Tibial nerve (tissue), 4 donors: ENCODE measurements at places on chromosomes 4 and X. TPM values are rescaled to one million over a fixed set of nuclear protein-coding genes. Genes with fewer than 3 reads are reported as not detected.

FRMPD3 gene
- not detected for total RNA-seq

KIF4A gene
- total RNA-seq = 0.59 TPM

TMPRSS11A gene
- not detected for total RNA-seq

EVC2 gene
- 26.7 TPM for total RNA-seq

SLC2A9 gene
- 6.0 TPM for total RNA-seq

RBMX gene
- 203 TPM for total RNA-seq

DNA sequence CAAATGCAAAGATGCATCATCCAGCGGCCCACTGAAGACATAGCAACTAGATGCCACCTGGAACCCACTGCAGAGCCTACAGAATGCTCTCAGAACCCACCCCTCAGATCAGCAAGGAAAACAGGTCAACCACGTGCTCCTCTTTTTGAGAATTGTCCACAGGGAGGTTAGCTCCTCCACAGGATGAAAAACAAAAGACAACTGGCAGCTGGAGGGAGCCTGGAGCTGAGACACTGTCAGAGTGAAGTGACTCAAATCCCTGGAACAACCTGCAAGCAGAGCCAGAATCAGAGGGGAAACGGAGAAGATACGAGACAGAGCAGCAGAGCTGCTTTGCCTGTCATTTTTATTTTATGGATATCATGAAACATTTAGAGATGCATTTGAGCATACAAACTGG, 277.6 kb downstream of the GASK1B start:
- no peak for DNase-seq

DNA sequence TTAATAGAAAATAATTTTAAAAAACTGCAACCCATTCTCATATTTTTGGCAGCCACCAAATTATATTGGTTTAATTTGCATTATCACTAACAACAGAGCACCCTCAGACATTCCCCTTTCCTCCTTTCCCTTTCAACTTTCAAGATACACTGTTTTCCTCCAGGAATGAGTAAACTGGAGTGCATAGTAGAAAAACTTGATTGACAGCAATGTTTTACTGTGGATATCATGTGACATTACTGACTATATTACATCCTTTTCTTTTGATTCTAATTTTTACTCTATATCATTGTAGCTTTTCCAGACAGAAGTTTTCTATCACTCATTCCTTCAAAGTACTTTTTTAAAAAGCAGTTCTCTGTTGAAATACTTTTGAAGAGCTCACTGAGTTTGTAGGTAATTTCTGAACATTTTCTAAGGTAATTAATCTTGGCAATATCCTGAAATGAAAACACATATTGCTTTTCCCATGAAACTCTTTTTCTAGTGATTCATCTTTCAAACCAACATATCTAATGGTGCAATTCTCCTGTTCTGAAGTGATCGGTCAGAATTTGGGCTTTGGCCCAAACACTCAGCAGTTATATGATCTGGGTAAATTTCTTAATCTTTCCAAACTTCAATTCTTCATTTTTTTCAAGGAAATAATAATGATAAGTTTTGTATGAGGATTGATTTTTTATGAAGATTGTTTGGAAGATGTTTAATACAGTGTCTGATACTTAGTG, 920.4 kb upstream of the EPHA5 start:
- DNase-seq = no peak

DNA sequence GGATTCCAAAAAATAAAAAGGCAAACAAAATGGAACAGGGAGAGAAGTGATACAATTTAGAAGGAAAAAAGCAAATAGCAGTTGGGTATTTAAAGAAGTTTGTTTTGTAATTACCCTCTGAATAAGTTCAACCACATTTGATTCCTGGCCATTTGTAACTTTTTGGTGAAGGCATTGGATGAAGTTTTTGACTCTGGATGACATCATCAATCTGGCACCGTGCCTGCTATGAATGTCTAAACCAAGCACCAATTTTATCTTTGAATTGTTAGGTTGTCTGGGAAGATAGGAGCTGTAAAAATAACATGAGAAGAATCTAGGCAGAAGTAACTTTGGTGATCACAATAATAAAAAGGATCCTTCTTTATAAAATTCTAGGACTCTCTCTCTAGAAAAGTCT, 29.5 kb downstream of the TMPRSS11A start:
- DNase-seq = no peak

DNA sequence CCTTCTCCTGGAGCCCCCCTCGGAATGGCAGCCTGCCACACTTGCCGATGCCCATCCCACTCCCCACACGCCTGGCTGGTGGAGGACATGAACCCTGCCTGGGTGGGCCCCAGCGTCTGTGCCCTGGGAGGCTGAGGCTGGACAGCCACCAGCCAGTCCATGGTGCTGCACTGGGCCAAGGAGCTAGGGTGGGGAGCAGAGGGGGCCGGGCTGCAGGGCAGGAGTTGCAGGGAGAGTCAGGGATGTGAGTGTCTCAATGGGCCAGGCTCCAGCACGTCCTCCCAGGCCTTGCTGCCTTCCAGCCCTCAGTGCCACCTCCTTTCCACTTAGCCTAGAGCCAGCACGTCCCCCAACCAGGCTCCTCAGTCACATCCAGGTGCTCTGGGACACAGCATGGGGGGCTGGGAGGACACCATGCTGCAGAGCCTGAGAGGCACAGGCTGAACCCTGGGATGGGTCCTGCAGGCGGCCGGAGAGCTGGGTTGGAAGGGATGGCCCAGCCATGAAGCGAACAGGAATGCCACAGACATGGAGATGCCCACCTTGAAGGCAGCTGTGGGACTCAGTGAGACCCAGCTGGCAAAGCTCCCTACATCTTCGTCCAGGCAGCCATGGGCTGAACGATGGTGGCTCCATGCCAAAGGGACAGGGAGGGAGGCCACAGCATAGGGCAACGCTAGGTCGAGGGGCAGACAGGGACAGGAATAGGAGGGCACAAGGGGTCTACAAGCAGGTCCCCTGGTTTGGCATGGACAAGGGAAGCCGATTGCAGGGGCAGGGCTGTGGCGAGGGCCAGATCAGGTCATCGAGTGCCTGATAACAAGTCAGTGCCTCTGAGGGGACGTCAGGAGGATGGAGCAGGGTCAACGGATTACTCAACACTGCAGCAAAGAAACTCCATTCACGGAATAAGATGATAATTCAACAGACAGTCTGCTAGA, 30.1 kb upstream of the MXD4 start:
- peak; percentile 8 for DNase-seq

DNA sequence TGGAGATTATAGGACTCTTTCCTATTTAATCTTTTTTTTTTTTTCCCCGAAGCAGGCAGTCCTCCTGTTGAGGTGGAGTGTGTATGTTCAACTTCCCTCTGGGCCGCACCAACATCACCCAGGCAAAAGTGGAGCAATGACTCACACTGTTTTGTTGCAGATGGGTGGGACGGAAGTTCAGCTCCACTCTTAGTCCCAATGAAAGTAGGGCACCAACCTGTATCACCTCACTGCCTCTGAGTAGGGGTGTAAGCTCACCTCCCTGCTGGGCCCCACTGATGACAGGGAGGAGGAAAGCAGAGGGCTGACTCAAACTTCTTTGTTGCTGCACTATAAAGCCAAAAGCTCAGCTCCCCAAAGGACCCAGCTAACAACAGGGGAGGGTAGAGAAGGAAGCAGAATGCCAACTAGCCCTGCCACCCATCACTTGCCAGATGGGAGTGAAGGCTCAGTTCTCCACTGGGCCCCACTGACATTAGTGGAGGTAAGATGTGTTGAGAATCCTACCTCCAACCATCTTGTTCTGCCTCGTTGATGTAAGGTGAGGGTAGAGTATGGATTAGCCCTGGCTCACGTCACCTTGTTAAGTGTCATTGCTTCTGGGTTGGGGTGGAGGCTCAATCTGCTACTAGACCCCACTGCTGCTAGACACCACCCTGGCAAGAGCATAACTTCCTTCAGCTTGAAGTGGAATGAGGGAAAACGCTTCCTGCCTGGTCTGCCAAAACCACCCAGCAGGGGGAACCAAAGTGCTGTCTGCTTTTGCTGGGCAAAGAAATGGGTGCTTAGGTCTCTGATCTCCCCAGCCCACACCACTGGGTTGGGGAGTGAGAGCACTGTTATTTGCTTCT, 14.1 kb downstream of the RPS6KA3 start:
- no peak for DNase-seq

DNA sequence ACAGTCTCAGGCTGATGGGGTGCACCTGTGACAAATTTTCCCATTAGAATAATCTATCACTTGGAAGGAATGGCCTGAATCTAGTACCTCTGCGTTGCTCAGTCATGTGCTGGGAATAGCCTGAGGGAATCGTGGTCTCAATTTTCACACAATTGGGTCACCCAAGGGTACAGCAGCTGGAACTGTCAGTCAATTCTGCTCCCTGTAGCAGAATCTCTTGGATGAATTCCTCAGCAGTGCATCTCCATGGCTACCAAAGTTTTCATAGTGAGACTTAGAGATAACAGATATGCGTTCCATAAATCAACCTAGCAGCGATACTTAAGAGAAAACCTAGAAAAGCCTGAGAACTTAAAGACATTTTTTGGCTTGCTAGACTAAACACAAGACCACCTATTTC, 288.7 kb upstream of the CTSO start:
- DNase-seq = no peak

GRCh38 chr4:186557061-186557460, 1.7 kb upstream of the MTNR1A start:
- no peak for DNase-seq

- no peak for DNase-seq
Observed at GRCh38 chr4:13355111-13355880, 128.8 kb downstream of the RAB28 start.

GRCh38 chr4:76896614-76897535, 1.1 kb downstream of the SOWAHB start:
- DNase-seq = no peak

DNA sequence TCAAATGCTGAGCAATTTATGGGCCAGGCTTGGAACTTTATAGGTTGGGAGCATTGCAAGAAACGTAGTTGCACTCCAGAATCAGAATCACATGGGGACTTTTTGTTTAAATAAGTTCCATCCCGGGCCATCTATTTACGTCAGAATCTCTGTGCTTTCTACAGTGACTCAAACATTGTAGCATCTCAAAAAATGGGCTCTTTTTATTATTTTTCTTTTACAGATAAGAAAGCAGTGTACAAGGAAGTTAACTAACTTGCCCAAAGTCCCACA, 10.2 kb downstream of the CC2D2A start:
- DNase-seq = no peak

DNA sequence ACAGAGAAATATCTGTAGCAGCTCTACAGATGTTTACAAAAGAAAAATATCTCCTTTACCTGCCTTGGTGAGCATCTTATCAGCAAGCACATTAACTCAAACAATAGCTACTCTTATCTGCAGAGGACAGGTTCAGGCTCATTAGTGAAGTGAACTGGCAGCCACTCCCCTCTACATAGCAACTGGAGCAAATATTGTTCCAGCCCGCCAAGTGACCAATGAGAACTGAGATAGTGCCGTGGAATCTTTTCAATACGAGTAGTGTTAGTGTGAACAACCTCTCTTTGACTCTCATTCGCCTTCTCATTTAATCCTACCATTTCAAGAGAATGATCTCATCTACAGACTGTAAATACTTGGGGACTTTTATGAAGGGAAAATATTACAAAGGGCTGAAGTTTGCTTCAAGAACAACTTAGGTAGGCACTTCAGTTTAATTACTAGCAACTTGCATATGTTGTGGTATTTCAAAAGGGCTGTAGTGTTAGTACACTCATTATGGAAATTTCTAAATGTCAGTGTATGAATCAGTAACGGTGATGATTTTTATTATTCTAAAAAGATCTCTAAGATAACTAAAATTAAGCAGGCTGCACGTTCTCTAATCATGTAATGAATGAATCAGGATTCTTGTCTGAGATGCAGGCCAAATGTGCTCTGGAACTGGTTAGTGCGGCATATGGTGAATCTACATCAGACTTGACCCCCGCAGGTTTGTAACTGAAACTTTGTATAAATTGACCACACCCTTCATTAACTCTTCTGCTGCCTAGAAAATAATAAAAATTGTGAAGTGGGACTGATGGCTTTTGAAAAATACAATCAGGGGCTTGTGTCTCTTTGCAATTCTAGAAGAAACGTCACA, 72.4 kb downstream of the PALLD start:
- DNase-seq = no peak

GRCh38 chr4:54942721-54943120, 182.7 kb downstream of the KDR start:
- DNase-seq = no peak

GRCh38 chrX:74249963-74250362, 54.0 kb upstream of the ZCCHC13 start:
- no peak for DNase-seq

DNA sequence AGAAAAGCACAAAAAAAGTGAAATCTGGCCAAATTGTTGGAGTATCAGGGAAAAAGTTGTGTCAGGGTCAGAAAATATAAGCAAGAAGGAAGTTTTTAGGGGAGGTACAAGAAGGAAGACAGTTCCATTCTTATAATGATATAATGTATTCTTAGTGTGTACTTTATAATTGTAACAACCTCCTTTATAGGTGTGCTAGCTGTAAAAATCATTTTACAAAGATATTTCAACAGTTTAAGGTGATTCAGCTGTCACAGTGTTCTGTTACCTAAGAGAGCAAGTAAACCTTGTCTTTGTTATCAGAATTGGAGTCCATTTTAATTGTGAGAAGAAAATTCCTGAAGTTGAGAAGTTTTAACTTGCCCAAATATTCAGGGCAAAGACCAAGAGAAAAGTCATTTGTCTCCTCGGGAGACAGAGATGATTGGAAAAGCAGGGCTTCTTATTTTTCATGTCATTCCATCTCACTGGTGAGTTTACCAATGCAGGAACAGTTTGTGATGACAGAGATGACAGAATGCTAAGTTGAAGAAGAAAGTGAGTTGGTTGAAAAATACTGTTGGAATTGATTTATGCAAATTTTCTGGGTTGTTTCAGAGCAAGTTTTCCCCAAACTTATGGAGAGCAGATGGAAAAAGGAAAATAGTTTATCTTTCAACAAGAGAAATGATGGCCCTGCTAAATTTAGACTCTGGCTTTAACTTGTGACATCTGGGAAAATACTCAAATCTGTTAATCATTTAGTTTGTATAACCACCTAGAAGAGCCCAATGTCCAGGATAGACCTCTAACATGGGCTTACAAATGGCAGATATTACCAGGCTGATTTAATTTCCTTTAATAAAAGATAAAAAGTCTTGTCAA, 14.8 kb downstream of the INTS6L start:
- DNase-seq = no peak

- no peak for DNase-seq
Observed at GRCh38 chr4:96347582-96347981, 507.7 kb downstream of the PDHA2 start.

- no peak for DNase-seq
Observed at GRCh38 chr4:10180603-10180926, 64.0 kb upstream of the WDR1 start.

DNA sequence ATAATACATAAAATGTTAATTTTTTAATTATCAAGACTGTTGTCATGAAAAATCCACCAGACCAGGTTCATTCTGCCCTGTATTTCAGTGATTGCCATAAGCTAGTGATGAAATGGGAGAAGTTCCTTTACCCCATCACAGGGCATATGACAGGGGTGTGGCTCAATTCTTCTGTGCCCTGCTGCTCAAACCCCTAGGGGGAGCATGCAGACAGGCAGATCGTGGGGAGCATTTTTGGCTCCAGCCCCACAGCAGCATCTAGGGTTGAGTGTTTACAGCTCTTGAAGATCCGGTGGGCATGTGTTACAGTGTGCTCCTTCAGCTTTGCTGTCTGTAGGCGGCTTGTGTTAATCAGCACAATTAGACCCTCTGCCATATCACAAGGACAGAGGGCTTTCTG, 700.7 kb downstream of the PCDH18 start:
- DNase-seq = no peak

GRCh38 chrX:153693216-153694086, 5.7 kb downstream of the SLC6A8 start:
- no peak for DNase-seq

- no peak for DNase-seq
Observed at GRCh38 chr4:125641611-125642010, 326.9 kb downstream of the FAT4 start.

- DNase-seq = no peak
Observed at GRCh38 chr4:89752932-89753598, 83.9 kb downstream of the SNCA start.
